ENCODE measurements at places on chromosomes 12 and 14.

DNA sequence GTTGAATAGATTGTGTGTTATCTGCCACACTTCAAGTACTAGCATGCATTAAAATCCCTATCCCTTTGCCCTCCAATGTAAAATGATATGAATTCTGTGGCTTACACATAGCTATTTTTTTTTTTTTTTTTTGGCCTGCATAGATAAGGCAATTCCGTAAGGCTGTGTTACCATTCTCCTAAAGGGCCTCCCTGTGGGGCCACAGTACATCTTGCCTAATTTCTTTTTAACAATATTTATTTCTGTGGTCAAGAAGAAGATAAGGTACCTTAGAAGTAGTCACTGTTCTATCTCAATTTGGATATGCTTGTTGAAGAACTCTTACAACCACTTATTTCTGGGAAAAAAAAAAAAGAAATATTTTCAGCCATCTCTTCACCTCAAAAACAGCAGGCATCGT is 19.8 kb downstream of the FLRT2 start:
- no peak for DNase-seq

DNA sequence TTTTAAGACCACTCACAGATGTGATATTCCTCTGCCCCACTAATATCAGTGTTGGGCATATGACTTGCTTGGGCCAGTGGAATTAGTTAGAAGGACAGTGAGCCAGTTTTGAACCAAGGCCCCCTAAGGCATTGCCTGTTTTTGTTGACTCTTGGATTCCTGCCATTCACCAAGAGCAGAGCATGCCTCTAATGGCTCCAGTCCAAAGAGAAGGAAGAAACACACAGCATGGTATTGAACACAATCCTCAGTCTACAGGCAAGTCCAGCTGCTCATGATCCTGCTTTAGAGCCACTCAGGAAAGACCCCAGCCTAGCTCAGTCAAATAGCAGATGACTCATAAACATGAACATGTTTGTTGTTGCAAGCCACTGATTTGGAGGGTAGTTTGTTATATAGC is 1201.5 kb downstream of the BCL11B start:
- DNase-seq: no peak

DNA sequence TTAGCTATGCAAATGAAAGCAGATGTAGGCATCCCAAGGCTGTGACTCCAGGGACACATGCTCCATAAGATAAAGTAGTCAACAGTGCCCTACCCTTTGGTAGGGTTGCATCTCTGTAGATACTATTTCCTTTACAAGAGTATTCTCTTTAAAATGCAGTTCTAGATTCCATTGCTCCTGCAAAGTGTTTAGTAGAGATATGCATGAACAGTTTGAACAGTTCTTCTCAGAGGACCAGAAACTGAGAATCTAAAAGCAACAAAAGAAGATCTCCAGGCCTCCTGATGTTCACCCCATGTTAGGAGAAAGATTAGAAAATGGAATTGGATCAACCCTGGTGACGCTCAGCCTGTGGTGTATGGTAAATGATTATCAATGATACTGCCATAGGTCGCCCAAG is 121.2 kb downstream of the KCNK10 start:
- DNase-seq: no peak

GRCh38 chr12:12810553-12811021 is 2.6 kb upstream of the DDX47 start:
- peak; percentile 1 for DNase-seq

DNA sequence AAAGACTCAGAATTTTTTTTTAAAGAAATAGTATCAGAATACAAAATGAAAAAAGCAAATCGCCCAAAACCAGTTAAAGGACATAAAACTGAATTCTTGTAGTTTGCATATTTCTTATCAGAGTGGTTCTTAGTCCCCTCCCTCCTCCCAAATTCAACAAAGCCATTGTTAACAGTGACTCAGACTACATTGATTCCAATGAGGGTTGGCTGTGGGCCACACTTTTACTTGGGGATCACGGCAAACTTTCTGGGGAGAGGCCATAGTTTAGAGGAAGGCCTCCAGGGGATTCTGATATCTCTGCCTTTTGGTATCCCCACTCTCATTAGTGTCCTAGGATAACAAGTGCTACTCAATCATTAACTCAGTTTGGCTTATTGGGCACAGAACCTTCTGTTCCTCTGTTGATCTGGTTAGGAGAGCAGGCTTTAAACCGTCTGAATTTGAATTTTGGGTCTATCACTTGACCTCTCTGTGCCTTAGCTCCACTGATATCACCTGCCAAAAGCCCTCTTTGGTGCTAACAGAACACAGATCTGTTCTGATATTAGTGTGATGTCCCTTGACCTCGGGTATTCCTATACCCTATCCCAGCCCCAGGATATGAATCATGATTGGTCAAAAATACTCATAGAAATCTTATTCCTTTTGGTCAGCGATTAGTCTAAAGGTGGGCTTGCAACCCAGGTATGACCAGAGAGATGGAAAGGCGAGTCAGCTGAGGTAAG is 45.2 kb upstream of the APPL2 start:
- DNase-seq: no peak

- DNase-seq: no peak
Measured at GRCh38 chr12:114710151-114710550, 26.2 kb upstream of the TBX3 start.

DNA sequence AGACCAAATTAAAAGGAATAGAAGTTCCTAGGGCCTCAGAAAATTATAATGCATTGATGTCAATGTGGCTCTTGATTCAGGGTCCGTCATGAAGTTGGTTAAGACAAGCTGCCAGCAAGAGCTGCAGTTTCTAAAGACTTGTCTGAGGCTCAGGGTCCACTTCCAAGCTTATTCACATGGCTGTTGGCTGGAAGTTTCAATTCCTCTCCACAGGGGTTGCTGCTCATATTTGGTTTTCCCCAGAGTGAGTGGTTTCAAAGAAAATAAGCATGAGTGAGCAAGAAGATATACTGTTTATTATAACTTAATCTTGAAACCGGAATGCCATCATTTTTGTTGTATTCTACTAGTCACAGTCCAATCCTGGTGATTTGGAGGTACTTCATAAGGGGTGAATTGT is 1247.4 kb downstream of the LRFN5 start:
- DNase-seq: no peak

GRCh38 chr14:36700651-36701050 is 39.0 kb downstream of the PAX9 start:
- DNase-seq: no peak

DNA sequence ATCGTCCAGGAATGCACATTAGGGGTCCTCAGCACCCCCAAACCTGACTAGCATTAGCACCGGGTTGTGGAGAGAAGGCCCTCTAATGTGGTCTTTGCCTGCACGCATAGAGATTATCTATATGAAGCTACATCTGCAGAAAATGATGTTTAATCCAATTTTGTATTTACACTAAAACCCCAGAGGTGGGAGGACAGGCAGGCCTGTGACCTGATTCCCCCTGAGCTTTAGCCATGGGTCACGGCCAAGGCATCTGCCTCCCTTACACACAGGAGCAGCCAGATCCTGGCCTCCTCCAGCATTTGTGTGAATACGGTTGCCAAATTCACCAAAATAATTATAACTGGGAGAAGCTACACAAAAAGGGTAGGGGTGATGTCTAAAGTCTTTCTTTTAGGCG is 7.0 kb downstream of the APOLD1 start:
- DNase-seq: no peak

- no peak for DNase-seq
Measured at GRCh38 chr12:124365726-124366430, 71.0 kb downstream of the RFLNA start.

GRCh38 chr12:48795550-48796455 is 6.9 kb upstream of the ADCY6 start:
- peak; percentile 19 for DNase-seq

DNA sequence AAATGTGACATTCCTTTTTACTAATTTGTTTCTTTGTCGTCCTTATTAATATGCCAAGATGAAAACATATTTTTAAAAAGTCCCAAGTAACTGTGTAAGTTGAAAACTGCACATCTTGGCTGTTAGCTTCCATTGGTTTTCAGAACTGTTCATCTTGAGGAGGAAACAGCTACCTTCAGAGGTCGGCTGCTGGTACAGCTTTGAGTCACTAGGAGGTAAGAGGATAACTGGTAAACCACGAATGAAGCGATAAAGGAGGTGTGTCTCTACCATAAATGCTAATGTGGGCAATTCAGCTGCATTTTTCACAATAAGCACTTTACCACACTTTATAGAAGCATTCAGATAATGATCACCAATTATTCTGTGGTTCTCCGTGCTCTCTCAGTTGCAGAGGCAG is 137.5 kb upstream of the KRAS start:
- no peak for DNase-seq

DNA sequence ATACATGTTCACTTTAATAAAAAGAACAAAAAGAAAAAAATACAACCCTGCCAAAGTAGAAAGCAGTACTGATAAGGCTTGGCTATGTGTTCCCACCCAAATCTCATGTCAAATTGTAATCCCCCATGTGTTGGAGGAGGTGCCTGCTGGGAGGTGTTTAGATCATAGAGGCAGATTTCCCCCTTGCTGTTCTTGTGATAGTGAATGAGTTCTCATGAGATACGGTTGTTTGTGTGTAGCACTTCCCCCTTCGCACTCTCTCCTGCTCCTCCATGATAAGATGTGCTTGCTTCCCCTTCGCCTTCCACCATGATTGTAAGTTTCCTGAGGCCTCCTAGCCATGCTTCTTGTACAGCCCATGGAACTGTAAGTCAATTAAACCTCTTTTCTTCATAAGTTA is 59.9 kb downstream of the USP15 start:
- DNase-seq: no peak

- DNase-seq: no peak
Measured at GRCh38 chr12:48334808-48335207, 15.9 kb downstream of the ZNF641 start.

GRCh38 chr14:67186172-67186768 is 3.0 kb upstream of the GARIN2 start:
- no peak for DNase-seq

- peak; percentile 41 for DNase-seq
Measured at GRCh38 chr12:131007031-131007739, 53.5 kb downstream of the ADGRD1 start.

GRCh38 chr14:24269910-24270536 is 1.4 kb downstream of the RABGGTA start:
- DNase-seq: no peak

DNA sequence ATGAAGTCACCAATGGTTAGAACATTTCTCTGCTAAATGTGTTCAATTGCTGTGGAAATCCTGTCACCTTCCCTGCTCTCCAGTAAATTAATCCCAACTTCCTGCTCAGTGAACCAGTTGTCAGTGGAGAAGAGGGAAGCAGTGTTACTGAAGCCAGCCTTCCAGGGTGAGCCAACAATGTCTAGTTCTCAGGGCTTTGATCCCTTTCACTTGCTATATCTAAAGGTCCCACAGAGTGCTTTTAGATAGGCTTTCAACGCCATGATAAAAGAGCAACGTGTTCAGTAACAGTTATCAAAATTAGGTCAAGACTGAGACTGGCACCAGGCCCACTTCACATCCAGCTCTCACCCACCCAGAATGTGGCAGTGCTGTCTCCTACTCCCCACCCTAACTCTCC is 139.7 kb downstream of the KCNH5 start:
- DNase-seq: no peak

Measured in NCI-H1092 (cell line).